HuH-7.5 (cell line): ENCODE measurements at places on chromosomes 13 and 19.

DNA sequence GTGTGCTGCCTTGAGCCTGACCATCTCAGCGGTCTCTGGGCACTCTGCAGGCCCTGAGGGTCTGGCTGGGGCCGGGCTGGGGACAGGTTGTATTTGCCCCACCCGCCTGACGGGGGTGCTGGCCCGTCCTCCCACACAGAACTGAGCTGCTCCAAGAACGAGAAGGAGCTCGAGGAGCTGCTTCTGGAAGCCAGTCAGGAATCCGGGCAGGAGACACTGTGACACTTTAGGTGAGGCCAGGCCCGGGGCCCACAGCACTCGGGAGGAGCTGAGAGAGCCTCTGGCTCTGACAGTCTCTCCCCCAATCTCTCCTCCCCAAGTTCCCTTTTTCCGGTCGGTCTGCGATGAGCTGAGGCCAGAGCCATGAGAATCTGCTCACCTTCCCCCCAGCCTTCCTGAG lies 14.5 kb downstream of the NKPD1 start:
- DNase-seq: peak; percentile 16

GRCh38 chr19:31214086-31214485 lies 135.2 kb downstream of the TSHZ3 start:
- no peak for DNase-seq

GRCh38 chr19:20388706-20389225 lies 176.8 kb downstream of the ZNF737 start:
- DNase-seq: no peak

- DNase-seq: no peak
Measured at GRCh38 chr13:99900960-99901359, 70.6 kb downstream of the ZIC5 start.

- no peak for DNase-seq
Measured at GRCh38 chr19:17170538-17171297, 44.4 kb upstream of the USE1 start.

GRCh38 chr13:51339952-51340732 lies 651 bp downstream of the SERPINE3 start:
- no peak for DNase-seq

- DNase-seq: no peak
Measured at GRCh38 chr19:31185261-31185660, 164.0 kb downstream of the TSHZ3 start.

- DNase-seq: no peak
Measured at GRCh38 chr19:38386971-38387549, 774 bp downstream of the GGN start.
